ENCODE measurements at places on chromosomes 4 and X.

DNA sequence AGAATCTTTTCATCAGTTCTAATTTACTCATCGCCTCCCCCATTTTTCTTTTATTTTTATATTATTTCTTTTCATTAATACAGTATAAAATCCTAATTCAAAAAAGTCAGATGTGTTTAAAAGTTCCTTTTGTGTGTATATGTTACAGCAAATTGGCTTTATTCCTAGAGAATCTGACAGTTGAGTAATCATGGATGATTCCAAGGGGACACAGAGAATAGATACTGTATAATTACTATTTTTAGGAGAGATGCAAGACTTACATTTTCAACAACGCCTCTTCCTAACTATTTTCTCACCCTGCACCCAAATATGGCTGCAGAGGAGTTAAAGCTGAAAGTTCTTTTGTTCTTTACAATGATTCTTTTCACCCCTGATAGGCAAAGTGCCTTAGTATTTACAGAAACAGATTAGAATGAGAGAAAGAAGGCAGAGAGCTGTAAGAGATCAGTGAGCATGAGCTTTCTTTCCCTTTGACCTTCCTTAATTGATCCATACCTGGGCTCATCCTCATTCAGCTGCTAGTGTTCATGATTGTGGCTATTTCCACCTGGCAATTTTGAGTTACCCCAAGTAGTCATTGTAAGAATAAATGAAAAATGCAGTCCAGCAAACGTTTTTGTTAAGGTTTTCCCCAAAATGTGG, 210.8 kb downstream of the SLC4A4 start:
- DNase-seq = no peak

DNA sequence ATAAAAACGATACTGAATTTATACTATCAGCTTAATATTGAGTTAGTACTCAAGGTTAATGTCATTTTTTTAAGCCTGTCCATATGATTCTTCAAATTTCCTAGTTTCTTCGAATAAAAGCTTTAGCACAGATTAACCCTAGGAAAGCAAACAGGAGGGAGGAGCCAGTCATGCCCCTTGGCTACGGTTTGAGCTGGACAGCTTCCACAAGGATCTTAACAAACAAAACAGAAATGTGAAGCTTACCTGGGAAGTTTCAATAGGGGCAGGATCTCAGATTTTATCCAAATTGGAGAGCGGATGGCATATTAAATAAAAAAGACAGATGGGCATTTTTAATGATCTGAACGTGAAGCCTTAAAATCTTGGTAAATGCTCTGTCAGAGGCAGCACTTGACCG, 2.3 kb downstream of the NWD2 start:
- DNase-seq = no peak

DNA sequence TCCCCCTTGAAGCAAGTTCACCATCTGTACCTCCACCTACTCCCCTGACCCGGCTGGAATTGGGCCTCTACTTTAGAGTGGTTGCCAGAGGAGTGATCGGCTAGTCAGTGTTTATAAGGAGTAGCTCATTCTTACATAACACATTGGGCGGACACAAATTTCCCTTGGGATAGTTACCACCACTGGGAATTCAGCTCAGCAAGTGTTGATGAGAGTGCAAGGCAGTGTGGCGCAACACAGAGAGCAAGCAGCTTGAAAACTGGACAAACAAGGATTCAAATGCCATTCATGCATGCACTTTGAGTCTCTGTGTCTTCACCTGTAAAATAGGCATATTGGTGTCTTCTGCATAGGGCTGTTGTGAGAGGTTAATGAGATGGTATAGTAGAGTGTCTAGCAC, 92.7 kb downstream of the STK32B start:
- no peak for DNase-seq

DNA sequence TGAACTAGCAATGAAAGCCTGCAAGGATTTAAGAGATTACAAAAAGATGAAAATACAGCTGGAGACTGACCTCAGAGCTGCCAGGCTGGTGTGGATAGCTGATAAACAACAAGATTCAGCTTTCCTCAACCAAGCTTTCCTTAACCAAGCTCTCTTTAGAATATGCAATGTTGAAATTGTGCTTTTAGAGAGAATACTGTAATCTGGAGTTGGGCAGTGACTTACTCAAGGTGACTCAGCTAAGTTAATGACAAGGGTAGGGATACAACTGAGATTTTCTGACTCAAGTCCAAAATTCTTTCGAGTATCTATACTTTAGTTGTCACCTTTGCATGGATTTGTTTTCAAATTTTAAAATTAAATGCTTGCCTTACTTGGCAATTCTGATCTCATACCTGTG, 98.0 kb downstream of the AMMECR1 start:
- DNase-seq = no peak

DNA sequence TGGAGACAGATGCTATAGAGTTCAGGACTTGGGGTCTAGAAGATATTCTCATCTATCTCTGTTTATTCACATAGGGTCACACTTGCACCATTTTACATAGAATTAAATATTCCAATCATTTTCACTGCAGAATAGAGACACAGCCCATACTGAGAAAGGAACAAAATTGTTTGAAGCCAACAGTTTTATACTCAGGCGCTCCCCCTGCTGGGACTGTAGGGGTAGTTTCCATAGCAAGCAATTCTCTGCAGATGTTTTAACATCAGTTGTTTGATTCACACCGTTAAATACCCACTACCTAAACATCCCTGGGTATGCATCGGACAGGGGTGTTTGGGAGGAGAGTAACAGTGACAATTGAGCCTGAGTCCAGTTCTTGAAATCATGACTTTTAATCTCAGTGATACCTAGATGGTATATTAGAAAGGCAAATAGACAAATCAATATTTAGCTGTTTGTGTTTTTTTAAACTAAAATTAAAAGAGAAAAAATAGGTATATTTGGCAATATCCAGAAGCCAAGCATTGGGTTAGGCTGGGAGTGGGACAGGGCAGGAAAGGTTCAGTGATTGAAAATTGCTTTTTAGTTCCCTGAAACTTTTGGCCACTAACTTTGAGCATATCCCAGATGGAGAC, 33.8 kb downstream of the LONRF3 start:
- peak; percentile 36 for DNase-seq

- no peak for DNase-seq
These were observed 134.1 kb upstream of the CPXCR1 start for GRCh38 chrX:88612870-88613329.

Data from activated T-cell treated with anti-CD3 and anti-CD28 coated beads, Interleukin-2, amount 50 U/mL, for 1 hour (primary cell).